ENCODE measurements at places on chromosomes 1 and 21.
A peak's percentile ranks its signal among the peaks of the same experiment; 100 is the strongest.

DNA sequence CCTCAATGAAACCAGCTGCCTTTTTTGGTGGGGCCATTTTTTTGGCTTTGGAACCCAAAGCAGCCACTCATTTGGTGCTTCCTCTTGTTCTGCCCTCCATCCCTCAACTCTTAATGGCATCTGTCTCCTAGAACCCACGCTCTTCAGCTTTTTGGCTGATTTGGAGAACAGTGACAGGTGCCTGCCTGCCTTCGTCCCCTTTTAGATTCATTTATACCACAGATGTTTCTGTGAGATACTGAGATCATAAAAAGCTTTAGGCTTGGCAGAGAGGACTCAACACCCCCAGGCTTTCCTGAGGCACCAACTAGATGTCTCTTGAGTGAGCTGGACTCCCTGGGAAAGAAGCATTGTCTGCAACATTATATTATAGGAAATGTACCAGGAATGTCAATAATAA, 20.4 kb upstream of the YTHDF2 start:
- DNase-seq, result no peak

GRCh38 chr1:88228114-88228513, 456.0 kb upstream of the PKN2 start:
- no peak for DNase-seq

DNA sequence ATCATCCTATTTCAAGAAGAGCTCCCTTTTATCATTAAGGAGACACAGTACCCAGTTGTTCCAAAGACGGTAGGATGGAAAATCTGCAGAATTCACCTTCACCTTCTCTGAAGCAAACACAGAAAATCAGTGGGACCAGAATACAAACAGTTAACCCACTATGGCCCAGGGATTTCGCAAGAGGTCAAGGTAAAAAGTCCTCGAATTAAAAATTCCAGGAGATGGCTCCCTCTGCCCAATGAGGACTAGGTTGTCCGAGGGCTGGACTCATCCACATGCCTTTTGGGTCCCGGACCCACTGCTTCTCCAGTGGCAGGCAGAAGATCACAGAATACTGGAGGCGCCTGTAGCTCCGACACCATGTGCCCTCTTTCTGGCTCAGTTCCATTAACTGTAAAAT, 42.9 kb downstream of the RCAN1 start:
- no peak for DNase-seq

DNA sequence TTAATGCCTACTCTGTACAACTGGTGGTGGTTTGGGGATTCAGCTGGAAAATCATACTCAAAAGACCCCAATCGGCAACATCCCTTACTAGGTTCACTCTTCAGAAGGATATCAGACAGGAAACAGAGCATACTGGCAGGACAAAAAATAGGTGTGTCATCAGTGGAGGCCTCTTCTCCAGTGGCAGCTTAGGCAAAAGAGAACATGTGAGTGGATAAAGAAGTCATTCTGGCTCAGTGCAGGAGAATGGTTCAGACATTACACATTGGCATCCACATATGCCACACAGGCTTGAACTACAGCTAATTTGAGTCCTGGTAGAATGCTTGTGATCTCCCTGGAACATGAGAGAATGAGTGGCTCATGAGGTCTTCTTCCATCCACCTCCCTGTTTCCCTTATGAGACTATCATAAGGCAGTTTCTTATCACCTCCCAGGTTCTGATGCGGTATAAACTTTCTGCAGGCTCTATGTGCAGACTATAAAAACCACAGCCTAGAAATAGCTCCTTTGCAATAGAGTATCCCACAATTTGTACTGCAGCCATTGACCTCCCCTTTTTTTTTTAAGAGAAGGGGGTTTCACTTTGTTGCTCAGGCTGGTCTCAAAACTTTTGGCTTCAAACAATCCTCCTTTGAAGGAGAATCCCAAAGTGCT, 24.7 kb downstream of the VAMP4 start:
- no peak for DNase-seq

- no peak for DNase-seq
These were observed 85.3 kb downstream of the CDC7 start for GRCh38 chr1:91585982-91586381.

- DNase-seq, result peak; percentile 62
These were observed 64.6 kb upstream of the FMN2 start for GRCh38 chr1:240027059-240027462.

- no peak for DNase-seq
These were observed 3.2 kb upstream of the SAMD13 start for GRCh38 chr1:84298328-84298683.

- DNase-seq, result no peak
These were observed 2.1 kb upstream of the MACO1 start for GRCh38 chr1:25428475-25429166.

DNA sequence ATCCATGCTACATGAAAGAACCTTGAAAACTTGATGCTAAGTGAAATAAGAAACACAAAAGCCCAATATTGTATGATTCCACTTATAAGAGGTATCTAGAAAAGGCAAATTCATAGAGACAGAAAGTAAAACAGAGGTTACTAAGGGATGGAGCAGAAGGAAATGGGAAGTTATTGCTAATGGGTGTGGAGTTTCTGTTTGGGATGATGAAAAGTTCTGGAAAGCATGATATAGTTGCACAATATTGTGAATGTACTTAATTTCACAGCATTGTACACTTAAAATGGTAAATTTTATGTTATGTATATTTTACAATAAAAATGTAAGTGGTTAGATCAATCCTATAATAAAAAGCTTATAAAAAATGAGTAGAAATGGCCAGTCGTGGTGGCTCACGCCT, 1.6 kb upstream of the NECAP2 start:
- DNase-seq, result no peak

- DNase-seq, result no peak
These were observed 2.1 kb downstream of the SH3BGRL3 start for GRCh38 chr1:26281971-26282370.

DNA sequence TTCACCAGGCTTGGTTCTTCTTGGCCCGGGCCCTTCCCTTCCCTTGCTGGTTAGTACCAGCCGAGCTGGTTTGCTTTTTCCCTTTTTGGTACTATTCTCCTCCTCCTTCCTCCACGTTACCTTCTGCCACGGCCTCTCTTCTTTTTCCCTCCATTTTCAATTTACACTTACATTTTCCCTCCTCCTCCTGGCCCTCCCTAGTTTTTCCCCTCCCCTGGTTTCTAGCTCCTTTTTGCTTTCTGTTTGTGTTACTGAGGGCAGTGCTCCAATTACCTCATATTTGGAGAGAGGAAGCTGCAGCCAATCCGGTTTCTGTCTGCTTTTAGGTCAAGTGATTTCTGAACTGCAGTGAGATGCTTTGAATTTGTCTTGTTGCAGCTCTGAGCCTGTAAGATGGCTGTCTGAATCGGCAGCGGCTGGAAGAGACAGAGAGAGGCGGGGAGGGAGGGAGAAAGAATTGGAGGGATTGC, 63.7 kb downstream of the MACF1 start:
- peak; percentile 75 for DNase-seq

- no peak for DNase-seq
These were observed 11.5 kb downstream of the TEX46 start for GRCh38 chr1:23004112-23004511.

- peak; percentile 33 for DNase-seq
These were observed 715 bp upstream of the ARTN start for GRCh38 chr1:43932786-43933385.

- DNase-seq, result no peak
These were observed 90.8 kb downstream of the UCHL5 start for GRCh38 chr1:192968323-192968722.

DNA sequence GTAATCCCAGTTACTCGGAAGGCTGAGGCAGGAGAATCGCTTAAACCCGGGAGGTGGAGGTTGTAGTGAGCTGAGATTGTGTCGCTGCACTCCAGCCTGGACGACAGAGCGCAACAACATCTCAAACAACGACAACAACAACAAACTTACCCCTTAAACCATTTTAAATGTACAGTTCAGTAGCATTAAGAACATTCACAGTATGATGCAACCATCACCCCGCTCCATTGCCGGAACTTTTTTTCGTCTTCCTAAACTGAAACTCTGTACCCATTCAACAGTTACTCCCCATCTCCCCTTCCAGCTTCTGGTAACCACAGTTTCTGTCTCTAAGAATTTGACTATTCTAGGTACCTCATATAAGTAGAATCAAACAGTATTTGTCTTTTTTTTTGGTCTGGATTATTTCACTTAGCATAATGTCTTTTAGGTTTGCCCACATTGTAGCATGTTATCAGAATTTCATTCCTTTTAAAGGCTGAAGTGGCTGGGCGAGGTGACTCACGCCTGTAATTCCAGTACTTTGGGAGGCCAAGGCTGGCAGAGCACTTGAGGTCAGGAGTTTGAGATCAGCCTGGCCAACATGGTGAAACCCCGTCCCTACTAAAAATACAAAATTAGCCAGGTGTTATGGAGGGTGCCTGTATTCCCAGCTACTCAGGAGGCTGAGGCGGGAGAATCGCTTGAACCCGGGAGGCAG, 19.6 kb downstream of the CA6 start:
- no peak for DNase-seq

- no peak for DNase-seq
These were observed 346.2 kb downstream of the BARHL2 start for GRCh38 chr1:90370686-90371447.

GRCh38 chr1:207001492-207002245, 30.9 kb downstream of the C1orf116 start:
- DNase-seq, result no peak

- peak; percentile 54 for DNase-seq
These were observed at the start of gene COL6A1 for GRCh38 chr21:45981151-45982091. COL6A1 (plus strand) TSS chr21:45981770; CDS start chr21:45981851, 81 bp downstream.

DNA sequence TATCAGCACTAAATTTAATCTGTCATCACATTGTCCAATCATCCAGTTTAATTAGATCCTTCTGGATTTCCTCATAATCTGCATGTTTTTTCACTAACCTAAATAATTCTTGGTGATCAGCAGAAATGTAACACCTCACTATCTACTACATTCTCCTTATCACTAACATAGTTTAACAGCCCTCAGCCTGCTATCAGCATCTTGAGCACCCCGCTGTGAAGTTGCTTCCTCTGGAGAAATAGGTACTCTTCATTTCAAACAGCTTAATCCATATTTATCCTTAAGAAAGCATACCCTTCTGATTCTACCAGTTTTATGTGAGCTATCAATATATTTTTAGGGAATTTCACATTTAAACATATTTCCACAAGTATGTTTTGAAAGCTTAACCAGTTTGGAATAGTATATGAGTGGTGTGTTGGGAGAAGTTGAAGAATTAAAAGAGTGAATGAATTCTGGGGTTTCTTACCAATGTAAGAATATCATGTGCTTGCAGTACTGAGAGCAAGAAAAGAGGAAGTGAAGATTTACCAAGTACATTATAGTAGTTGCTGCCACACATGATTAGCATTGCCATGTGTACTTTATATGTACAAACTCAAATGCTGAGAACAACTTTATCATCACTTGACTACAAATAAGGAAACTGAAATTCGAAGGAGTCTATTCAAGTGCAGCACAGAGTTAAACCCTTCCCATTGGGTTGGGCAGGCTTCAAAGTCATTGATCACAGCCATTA, 771.1 kb upstream of the ADGRL4 start:
- DNase-seq, result no peak

DNA sequence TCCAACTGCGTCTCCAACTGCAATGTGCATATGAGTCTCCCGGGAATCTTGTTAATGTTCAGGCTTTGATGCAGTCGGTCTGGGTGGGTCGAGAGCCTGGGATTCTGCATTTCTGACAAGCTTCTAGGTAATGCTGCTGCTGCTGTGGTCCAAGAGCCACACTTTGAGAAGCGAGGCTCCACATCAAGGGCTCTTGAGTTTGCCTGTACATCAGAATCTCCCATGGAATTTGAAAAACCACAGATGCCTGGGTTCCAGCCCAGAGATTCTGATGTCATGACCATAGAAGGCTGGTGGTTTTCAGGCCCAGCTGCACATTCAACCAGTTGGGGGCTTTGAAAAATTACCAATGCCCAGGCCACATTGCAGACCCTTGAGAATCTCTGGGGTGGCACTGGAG, 93.9 kb upstream of the TARDBP start:
- no peak for DNase-seq

DNA sequence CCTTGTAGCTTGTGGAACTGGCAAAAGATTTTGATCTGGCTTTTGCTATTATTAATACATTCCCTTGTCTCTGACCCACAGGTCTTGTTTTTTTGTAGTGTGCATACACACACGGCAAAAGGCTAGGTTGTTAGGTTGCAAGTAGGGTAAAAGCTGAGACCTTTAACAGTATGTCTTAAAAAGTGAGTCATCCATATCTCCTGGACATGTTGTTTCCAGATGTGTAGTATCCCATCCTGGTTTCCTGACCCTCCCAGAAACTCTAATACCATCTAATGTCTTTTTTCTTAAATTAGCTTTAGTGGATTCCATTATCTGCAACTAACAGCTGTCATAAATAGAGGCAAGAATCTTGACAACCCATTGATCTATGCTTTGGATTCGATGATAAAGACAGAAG, 14.7 kb downstream of the OVGP1 start:
- no peak for DNase-seq

DNA sequence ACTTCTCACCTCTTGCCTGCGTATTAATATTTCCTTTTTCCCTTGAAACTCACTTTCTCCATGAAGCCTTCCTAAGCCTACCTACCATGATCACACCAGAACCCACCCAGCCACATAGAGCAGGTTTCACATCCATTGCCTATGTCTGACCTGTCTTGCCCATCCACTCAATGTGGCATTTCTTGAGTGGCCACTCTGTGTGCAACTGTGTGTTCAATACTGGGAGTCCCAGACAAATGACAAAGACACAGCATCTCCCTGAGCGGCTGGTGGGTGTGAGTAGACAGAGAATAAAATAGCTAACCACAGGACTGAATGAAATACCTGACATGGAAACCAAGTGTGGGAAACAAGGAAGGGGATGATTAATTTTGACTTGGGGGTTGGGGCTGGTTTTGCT, 3.1 kb downstream of the PTGFRN start:
- DNase-seq, result no peak

DNA sequence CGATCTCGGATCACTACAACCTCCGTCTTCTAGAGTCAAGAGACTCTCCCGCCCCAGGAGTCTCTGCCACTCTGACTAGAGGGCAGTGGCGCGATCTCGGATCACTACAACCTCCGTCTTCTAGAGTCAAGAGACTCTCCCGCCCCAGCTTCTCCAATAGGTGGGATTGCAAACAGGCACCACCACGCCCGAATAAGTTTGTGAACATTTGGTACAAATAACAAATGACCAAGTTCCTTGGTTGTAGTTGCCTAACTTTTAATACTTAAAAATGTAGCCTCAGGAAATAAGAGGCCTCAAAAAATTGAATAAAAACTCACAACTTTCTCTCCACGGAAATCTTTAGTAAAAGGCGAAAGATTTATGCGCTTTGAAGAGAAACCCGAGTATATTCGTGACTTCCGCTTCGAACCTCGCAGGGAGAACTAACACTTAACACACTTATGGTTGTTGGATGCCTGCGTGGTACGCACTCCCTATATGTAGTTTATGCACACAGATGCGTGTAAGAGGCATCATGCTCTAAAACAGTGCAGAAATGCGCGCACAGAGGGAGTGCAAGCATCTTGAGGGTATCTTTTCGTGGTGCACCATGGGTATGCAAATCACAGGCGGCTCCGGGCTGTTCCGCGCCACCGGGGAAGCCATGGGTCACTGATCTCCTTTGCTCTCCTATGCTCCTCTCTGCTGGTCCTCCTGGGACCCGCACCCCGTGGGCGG, 11.4 kb downstream of the BTBD19 start:
- DNase-seq, result no peak

- no peak for DNase-seq
These were observed 4.0 kb downstream of the CRNN start for GRCh38 chr1:152410028-152410427.
